ENCODE measurements at places on chromosomes 6 and 20.

DNA sequence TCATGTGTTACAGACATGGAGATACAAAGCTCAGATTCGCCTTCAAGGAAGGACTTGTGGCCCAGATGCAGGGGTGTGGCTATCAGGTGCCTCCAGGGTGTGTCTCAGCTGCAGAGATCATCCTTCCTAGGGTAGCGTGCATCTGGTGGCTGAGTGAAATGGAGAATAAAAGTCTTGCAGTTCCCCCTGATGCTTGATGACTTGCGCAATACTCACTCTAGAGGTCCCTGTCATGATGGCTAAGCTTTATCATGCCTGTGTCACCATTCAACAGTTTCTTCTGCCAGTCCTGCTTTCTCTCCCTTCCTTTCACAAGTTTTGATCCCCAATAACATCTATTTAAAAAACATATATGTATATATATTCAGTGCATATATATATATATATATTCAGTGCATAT, 228.1 kb downstream of the PAX1 start:
- no peak for DNase-seq

GRCh38 chr6:30331981-30332380, 5.3 kb downstream of the TRIM39 start:
- no peak for DNase-seq

DNA sequence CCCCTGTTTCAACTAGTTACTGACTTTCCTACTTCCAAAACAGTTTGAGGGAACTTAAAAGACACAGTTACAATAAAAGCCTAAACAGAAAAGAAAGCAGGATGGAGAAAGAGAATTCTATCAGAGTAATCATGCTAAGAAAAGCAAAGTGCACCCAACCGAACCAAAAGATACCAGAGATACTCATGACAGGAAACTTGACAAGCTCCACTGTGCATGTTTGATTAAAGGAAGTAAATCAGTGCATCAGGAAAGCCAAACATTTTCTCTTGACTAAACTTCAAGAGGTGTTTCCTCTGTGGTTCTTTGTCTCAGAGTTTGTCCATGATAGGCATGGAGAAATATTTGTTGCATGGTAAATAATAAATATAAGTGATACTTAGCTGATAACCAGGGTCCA, 138.9 kb downstream of the PACRG start:
- DNase-seq = no peak

- no peak for DNase-seq
Observed at GRCh38 chr20:20137851-20138250, 85.5 kb downstream of the CFAP61 start.

DNA sequence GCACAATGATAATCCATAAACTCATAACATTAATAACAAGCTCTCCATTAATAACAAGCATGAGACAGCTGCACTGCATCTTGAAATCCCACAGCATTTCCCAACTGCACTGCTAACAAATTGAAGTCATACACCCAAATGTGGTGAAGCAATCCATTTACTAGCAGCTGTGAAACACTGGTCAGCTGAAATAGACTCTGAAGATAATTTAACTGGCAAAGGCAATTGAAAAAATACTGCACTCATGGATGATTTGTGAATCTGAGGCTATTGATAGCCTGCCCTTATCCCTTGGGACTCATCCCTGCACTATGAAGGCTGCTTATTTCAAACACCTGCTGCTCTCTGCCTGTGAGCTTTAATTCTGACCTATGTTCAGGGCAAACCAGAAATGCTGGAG, 49.1 kb upstream of the PLCB1 start:
- DNase-seq = no peak

GRCh38 chr20:9574181-9574580, 59.8 kb downstream of the LAMP5 start:
- no peak for DNase-seq

- DNase-seq = no peak
Observed at GRCh38 chr20:63284083-63284440, 8.9 kb upstream of the COL20A1 start.
